T-cell (primary cell): ENCODE measurements at places on chromosomes 6 and 20.
A peak's percentile ranks its signal among the peaks of the same experiment; 100 is the strongest.

DNA sequence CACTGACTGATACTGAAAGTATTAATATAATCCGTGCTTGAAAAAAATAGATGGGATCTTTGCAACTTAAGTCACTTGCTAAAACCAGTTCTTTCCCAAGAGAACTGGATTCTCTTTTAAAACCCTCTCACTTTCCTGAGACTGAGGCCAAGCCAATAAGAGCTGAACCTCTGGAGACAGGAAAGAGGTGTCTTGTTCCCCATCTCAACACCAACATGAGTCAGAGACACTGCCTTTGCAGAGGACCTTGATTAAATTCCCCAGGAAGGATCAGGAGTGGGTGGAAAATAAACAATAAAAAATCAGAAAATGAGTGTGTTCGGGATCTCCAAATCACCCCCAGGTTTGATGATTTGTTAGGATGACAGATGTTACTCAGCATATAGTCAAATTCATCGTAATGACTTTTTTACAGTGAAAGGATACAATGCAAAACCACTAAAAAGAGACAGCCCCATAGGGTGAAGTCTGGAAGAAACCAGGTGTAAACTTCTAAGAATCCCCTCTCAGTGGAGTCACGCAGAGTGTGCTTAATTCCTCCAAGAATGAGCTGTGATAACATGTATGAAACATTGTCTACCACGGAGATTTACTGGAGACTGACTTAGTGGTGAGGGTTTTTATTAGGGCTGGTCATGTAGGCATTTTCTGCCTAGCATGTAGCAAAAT is 122.8 kb upstream of the BEND3 start:
- H3K27me3 ChIP-seq, result no peaks in the 10 kb centered on the region
- peaks cover 14% of the 10 kb centered on the region for H3K36me3 ChIP-seq
- no peak overlapping the region for H3K4me3 ChIP-seq

DNA sequence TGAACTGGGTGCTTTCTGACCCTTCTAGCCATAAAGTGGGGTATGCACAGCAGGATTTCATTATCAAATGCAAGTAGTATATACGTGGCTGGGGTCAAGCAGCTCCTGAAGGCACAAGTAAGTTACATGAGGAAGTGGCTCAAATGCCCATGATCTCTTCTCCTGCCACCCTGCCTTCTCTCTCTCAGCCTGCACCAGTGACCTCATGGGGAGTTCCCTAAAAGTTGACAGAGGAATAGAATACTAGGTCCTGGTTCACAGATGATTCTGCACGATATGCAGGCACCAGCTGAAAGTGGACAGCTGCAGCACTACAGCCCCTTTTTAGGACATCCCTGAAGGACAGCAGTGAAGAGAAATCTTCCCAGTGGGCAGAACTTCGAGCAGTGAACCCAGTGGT is 282.0 kb downstream of the BCKDHB start:
- no peak overlapping the region for H3K27ac ChIP-seq
- H3K4me1 ChIP-seq, result no peaks in the 10 kb centered on the region
- H3K4me3 ChIP-seq, result no peak overlapping the region
- DNase-seq, result no peak

DNA sequence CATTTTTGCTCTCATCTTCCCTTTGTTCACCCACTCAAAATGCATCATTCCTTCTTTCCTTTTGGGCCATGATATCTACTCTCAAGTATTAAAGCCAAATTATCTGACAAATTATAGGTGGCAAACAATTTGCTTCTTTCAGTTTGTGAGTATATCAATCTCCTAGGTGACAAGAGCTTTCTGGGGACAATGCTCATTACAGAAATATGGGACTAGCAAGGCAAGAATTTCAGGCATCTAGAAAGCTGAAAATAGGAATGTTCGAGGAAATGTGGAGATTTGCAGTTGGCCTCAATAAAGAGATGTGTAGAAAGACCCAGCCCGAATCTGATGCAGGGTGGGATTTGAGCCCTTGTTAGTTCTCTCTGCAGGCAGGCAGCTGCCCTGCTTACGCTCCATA is 71.8 kb downstream of the ALDH8A1 start:
- H3K27me3 ChIP-seq, result no peaks in the 10 kb centered on the region
- no peak overlapping the region for H3K4me3 ChIP-seq
- H3K27ac ChIP-seq, result no peak overlapping the region
- peaks cover 7% of the 10 kb centered on the region for H3K4me1 ChIP-seq
- H3K36me3 ChIP-seq, result no peaks in the 10 kb centered on the region

GRCh38 chr6:156699017-156699421 is 78.2 kb upstream of the ARID1B start:
- H3K27me3 ChIP-seq, result no peaks in the 10 kb centered on the region
- H3K4me1 ChIP-seq, result no peaks in the 10 kb centered on the region
- H3K36me3 ChIP-seq, result no peaks in the 10 kb centered on the region
- no peak for DNase-seq
- no peak overlapping the region for H3K4me3 ChIP-seq
- no peak overlapping the region for H3K27ac ChIP-seq

DNA sequence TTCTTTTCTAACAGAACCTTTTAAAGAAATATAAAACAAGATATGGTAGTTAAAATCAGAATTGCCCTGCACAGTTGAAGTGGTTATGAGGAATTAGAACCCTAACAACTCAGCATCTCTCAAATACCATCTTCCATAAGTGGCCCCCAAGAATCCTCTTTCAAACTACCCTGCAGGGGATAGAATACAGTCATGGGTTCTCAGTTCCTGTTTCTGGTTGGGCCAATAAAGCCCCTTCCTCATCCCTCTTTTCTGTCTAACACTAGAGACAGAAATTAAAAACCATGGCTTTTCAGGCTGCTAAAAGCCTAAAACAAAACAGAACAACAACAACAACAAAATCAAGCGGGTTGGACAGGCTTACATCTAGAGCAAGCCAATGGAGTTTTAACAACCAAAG is 6.7 kb upstream of the LCA5 start:
- H3K4me3 ChIP-seq, result no peak overlapping the region
- no peaks in the 10 kb centered on the region for H3K4me1 ChIP-seq
- H3K27me3 ChIP-seq, result no peaks in the 10 kb centered on the region
- H3K27ac ChIP-seq, result no peak overlapping the region
- no peaks in the 10 kb centered on the region for H3K36me3 ChIP-seq

DNA sequence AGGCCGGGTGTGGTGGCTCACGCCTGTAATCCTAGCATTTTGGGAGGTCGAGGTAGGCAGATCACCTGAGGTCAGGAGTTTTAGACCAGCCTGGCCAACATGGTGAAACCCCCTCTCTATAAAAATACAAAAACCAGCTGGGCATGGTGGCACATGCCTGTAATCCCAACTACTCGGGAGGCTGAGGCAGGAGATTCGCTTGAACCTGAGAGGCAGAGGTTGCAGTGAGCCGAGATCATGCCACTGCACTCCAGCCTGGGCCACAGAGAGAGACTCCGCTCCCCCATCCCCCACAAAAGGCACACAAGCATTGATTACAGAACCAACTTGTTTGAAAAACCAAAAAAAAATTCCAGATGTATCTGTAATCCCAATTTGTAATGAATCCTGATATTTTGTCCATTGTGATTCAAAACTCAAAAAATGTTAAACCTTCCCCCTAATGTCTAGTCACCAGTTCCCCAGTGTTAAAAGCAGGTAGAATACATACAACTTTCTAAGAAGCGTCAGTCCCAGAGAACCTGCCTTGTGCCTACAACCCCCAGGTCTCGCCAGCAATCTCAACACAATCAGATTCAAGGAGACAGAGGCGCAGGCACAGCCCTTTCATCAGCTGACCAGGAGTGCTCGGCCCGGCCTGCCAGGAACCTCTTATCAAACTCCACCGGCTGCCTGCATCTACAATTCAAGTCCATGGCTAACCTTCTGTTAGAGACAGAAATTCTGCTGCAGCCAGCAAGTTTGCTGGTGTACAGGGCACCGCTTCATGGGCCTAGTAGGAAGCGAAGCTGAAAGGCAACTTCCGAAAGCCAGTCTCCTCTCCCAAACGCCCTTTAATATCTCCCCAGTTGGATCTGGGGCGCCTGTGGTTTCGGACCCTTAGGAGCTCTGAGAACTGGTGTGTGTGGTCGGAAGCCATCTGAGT is 2.1 kb downstream of the EZR start:
- peaks cover 34% of the 10 kb centered on the region for H3K4me1 ChIP-seq
- no peaks in the 10 kb centered on the region for H3K27me3 ChIP-seq
- peak overlapping the region; percentile 90 for H3K27ac ChIP-seq
- DNase-seq, result no peak

GRCh38 chr6:159038914-159039884 is 5.6 kb downstream of the TAGAP start:
- H3K4me3 ChIP-seq, result peak overlapping the region; percentile 54
- peaks cover 21% of the 10 kb centered on the region for H3K36me3 ChIP-seq
- H3K4me1 ChIP-seq, result peaks cover 46% of the 10 kb centered on the region
- DNase-seq, result no peak
- peak overlapping the region; percentile 90 for H3K27ac ChIP-seq

DNA sequence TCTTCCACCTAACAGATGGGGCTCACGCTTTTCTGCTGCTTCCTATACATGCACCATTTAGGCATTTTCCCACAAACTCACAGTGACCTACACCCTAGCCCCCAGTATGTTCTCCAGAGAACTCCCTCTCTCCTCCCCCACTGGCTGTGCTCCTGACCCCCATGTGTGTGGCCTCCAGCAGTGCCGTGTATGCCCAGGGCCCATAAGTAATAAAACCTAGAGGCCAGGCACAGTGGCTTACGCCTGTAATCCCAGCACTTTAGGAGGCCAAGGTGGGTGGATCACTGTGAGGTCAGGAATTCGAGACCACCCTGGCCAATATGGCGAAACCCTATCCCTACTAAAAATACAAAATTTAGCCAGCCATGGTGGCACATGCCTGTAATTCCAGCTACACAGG is 54.7 kb upstream of the NXT1 start:
- no peaks in the 10 kb centered on the region for H3K4me1 ChIP-seq
- H3K27me3 ChIP-seq, result peaks cover 7% of the 10 kb centered on the region
- no peaks in the 10 kb centered on the region for H3K36me3 ChIP-seq

- H3K27me3 ChIP-seq, result no peaks in the 10 kb centered on the region
- no peak overlapping the region for H3K4me3 ChIP-seq
- H3K27ac ChIP-seq, result no peak overlapping the region
Observed at GRCh38 chr20:39619271-39619785, 657.2 kb downstream of the DHX35 start.

- H3K27me3 ChIP-seq, result peaks cover 4% of the 10 kb centered on the region
- H3K4me1 ChIP-seq, result no peaks in the 10 kb centered on the region
- no peak for DNase-seq
- H3K36me3 ChIP-seq, result no peaks in the 10 kb centered on the region
- H3K4me3 ChIP-seq, result no peak overlapping the region
Observed at GRCh38 chr6:115932481-115932880, 128.2 kb downstream of the FRK start.

DNA sequence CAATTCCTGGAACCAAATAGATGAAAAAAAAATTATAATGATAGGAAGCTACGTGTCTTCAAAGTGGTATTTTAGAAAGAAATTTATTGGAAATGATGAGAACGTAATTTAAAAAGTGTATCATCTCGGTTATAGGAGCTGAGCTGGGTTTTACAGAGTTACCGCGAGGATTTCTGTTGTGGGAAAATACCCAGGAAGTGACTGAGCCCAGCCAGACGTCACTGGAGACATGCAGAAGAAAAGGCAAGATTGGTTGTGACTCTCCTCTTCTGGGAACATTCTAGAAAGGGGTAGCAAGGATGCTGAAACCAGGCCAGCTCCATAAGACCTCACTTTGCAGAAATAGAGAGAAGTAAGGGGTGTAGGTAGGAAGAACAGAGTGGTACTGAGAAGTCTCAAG is 95.9 kb upstream of the ADGRF1 start:
- no peak overlapping the region for H3K4me3 ChIP-seq
- H3K27me3 ChIP-seq, result no peaks in the 10 kb centered on the region
- H3K36me3 ChIP-seq, result no peaks in the 10 kb centered on the region

DNA sequence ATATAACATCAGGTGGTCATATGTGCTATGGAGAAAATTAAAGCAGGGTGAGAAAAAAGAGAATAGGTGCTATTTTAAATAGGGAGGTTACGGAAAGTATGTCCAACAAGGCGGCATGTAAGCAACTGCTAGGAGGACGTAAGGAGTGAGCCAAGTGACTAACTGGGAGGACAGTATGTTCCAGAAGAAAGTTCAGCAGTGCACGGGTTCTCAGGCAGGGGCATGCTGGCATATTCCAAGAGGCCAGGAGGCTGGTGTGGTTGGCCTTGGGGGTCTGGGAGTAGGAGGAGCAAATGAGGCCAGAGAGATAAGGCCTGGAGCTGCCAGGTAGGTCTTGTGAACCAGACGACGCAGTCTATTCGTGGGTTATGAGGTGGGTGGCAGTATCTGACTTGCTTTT is 112.4 kb downstream of the ARMC2 start:
- no peaks in the 10 kb centered on the region for H3K27me3 ChIP-seq
- DNase-seq, result no peak
- H3K4me3 ChIP-seq, result no peak overlapping the region
- H3K4me1 ChIP-seq, result no peaks in the 10 kb centered on the region
- H3K27ac ChIP-seq, result no peak overlapping the region
- no peaks in the 10 kb centered on the region for H3K36me3 ChIP-seq

- H3K4me1 ChIP-seq, result no peaks in the 10 kb centered on the region
- H3K36me3 ChIP-seq, result no peaks in the 10 kb centered on the region
- no peak overlapping the region for H3K27ac ChIP-seq
- DNase-seq, result no peak
- H3K27me3 ChIP-seq, result peaks cover 2% of the 10 kb centered on the region
Observed at GRCh38 chr20:52473186-52473585, 281.6 kb upstream of the ZFP64 start.

- no peak overlapping the region for H3K27ac ChIP-seq
- no peak overlapping the region for H3K4me3 ChIP-seq
- peaks cover 4% of the 10 kb centered on the region for H3K27me3 ChIP-seq
- no peaks in the 10 kb centered on the region for H3K4me1 ChIP-seq
Observed at GRCh38 chr6:11083491-11083890, 10.1 kb upstream of the SMIM13 start.

DNA sequence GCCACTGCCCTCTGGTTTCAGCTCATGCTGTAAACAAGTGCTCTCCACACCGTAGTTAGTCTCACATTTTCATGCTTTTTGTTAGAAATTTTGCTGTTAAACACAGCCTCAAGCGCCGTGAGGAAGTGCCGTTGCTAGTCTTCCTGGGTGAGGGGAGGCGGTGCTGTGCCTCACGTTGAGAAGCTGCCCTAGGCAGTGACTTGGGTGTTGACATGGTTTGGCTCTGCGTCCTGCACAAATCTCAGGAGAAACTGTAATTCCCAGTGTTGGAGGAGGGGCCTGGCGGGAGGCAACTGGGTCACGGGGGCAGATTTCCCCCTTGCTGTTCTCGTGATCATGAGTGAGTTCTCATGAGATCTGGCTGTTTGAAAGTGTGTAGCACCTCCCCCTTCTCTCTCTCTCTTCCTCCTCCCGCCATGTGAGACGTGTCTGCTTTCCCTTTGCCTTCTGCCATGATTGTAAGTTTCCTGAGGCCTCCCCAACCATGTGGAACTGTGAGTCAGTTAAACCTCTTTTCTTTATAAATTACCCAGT is 95.8 kb downstream of the ERMARD start:
- H3K4me1 ChIP-seq, result no peaks in the 10 kb centered on the region
- no peak overlapping the region for H3K4me3 ChIP-seq

DNA sequence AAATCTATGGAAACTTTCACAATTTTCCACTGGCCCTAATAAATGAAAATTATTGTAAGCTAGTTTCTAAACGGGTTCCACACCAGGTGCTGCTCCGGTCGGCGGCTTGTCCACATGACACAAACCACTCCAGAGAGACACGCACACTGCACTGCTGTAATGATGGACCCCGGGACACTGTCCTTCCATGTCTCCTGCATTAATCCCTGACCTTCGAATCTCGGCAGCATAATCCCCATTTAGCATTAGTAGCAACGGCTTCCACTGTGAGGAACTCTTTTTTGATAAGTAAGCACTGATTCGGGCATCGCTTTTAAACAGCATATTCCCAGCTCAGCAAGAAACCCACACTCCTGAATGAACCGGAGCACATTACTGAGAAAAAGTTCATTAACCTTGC is 43.5 kb downstream of the INSM1 start:
- peaks cover 10% of the 10 kb centered on the region for H3K36me3 ChIP-seq
- H3K4me1 ChIP-seq, result no peaks in the 10 kb centered on the region
- H3K27ac ChIP-seq, result no peak overlapping the region
- no peak for DNase-seq
- H3K4me3 ChIP-seq, result no peak overlapping the region
